ENCODE measurements at places on chromosomes 6 and 20. TPM values are rescaled to one million over a fixed set of nuclear protein-coding genes. Genes with fewer than 3 reads are reported as not detected.

Gene CCDC167
- 19.1 TPM for total RNA-seq

Gene POU5F1
- total RNA-seq: 2,735 TPM

Gene HLA-DMB
- total RNA-seq: 2.3 TPM

Gene LY6G6F
- total RNA-seq: not detected

Gene SCGN
- total RNA-seq: not detected

Gene PRL
- total RNA-seq: not detected

Gene TMEM200A
- 10.4 TPM for total RNA-seq

Gene RGS17
- 7.4 TPM for total RNA-seq

Gene ELOVL2
- total RNA-seq: 1.1 TPM

Gene IL17A
- not detected for total RNA-seq

Gene PSORS1C1
- total RNA-seq: 0.34 TPM

Gene MATN4
- 2.2 TPM for total RNA-seq

Gene OR12D3
- total RNA-seq: not detected

Gene EXOC2
- 40.2 TPM for total RNA-seq

Gene MDC1
- 97.9 TPM for total RNA-seq

Gene CRISP3
- total RNA-seq: not detected

Gene NKX2-2
- not detected for total RNA-seq

Gene IL17F
- not detected for total RNA-seq

Gene PRPH2
- total RNA-seq: 1.9 TPM

Gene ADGRF5
- 0.11 TPM for total RNA-seq

Gene PPIL6
- 0.61 TPM for total RNA-seq

Gene FUT9
- 3.5 TPM for total RNA-seq

Gene GPLD1
- 8.4 TPM for total RNA-seq

Gene CST11
- total RNA-seq: not detected

Gene AP5S1
- 4.1 TPM for total RNA-seq

Gene FABP7
- 5.9 TPM for total RNA-seq

Gene SIGLEC1
- total RNA-seq: 0.04 TPM

Gene RTF2
- 46.3 TPM for total RNA-seq

Gene MICB
- 37.0 TPM for total RNA-seq

Gene SDCBP2
- total RNA-seq: 3.3 TPM

Gene GGTLC1
- total RNA-seq: not detected

Gene SNRNP48
- 21.4 TPM for total RNA-seq

Gene ECT2L
- not detected for total RNA-seq

Gene VGLL2
- total RNA-seq: not detected

Gene FBXO5
- 42.3 TPM for total RNA-seq

Gene NMBR
- total RNA-seq: not detected

Gene SOBP
- 6.6 TPM for total RNA-seq

Gene DEFB119
- not detected for total RNA-seq

Gene OPRL1
- total RNA-seq: 2.2 TPM

Gene RBM24
- 0.63 TPM for total RNA-seq

Gene PET117
- 25.7 TPM for total RNA-seq

Gene GGT7
- 34.5 TPM for total RNA-seq

Gene HLA-DPA1
- total RNA-seq: 5.4 TPM
